H9 (cell line): ENCODE measurements at places on chromosomes 16 and 17.

- no peak for DNase-seq
These were observed 977 bp downstream of the NAGPA start for GRCh38 chr16:5032748-5033167.

DNA sequence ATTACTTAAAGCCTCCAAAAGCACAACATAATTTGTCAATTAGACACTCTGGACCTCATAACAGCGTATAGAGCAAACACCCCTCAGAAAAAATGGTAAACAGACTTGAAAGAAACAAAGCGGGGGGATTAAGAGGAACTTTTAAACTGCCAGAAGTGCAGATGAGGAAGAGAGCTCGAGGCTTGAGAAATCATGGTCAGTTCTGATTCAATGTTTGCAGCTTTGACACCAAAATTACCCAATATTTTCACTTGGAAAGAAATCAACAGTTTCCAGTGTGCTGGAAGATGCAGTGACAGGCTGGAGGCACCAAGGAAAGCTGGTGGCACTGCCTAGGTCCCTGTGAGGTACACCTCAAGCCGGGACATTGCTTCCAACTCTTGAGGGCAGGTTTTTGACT, 180.9 kb upstream of the TOX3 start:
- no peak for DNase-seq

GRCh38 chr17:35584061-35584460, 3.1 kb upstream of the AP2B1 start:
- DNase-seq, result no peak

DNA sequence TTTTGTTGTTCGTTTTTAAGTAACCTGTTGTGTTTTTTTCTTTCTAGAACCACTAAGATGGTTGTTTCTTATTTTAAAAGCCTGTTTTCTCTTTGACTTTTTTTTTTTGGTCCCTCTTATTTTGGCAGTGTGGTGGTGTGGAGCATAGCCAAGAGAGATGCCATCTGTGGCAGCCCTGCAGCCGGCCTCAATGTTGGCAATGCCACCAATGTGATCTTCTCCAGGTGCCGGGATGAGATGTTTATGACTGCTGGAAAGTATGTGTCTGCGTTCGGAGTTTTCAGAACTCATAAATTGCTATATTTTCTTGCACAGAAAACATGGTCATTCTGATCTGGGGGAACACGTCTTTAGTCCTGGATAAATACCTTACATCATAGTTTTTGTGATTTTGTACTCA, 17.6 kb downstream of the CFAP52 start:
- no peak for DNase-seq

GRCh38 chr16:84650062-84650991, 2.0 kb downstream of the KLHL36 start:
- no peak for DNase-seq

DNA sequence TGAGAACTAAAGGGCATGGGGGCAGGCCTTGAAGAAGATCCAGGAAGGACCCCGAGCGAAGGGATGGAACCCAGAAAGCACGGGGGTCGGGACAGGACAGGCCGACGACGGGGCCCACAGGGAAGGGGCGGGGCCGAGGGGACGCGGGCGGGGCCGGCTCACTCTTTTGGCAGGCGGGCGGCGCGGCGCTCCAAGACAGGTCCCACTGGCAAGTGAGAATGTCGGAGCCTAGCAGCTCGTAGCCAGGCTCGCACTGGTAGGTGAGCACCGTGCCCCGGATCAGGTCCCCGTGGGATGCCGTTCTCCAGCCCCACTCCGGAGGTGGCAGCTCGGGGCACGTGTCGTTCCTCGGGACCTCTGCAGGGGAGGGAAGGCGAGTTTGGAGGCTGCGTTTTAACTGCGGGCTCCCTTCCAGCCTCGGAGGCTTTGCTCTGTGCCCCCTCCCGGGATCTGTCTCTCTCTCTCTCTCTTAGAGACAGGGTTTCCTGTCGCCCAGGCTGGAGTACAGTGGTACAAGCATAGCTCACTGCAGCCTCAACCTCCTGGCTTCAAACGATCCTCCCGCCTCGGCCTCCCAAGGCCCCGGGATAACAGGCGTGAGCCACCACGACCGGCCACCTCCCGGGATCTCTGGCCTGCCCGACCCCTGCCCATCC, 13.7 kb upstream of the CDIPT start:
- no peak for DNase-seq
